Right atrium auricular region (tissue), 2 donors: ENCODE measurements at places on chromosomes 4 and X. TPM values are rescaled to one million over a fixed set of nuclear protein-coding genes. Genes with fewer than 3 reads are reported as not detected.

DNA sequence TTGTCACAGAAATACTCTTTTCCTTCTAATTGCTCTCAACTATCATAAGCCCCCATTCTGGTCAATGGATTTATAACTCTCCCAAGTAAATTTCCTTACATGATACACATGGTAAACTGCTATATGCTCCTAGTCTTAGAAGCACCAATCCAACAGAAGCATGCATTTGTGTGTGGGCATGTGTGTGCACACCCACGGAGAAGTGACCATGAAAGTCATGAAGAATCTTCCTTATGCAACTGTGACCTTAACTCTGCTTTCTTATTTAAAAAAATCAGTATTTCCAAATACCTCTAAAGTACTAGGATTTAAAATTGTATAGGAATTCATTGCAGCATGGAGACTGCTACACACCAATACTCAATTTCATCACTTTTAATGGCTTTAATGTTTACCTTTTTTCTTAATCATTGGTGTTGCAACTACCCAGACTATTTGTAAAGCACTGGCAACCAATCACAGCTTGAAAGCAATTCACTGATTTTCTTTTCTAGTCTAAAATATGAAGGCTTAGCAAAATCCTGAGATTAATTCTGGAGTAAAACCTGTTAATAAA lies 47.6 kb downstream of the MAML3 start:
- H3K27me3 ChIP-seq, result no peaks in the 10 kb centered on the region
- no peaks in the 10 kb centered on the region for H3K4me1 ChIP-seq
- no peak overlapping the region for H3K27ac ChIP-seq

DNA sequence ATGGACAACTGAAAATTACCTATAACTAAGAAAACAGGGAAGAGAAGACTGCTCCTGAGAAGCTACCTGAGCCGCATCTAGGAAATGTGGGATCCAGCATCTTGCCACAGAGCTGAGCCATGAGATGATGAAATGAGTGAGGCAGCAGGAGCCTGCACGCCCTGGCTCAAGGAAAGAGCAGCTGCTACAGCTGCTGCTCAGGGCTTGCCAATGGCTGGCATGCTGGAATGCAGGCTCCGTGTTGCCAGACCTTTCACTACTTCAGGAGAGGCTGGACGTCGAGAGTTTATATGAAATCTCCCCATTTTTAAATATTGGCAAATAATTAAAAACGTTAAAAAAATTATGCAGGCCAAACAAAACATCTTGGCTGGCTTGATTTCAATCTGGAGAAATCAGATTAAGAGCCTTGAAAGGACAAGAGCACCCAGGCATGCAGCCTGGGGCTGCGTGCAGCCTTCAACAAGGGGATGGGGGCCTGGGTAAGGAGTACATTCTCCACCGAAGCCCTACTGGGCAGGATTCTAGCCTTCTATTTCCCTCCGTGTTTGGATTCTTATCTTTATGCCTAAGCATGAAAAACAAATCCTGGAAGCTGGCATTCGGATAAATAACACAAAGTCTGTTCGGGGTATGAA lies 227.6 kb downstream of the NR3C2 start:
- H3K4me1 ChIP-seq, result peaks cover 25% of the 10 kb centered on the region
- peak overlapping the region; percentile 62 for H3K27ac ChIP-seq
- no peak for DNase-seq
- H3K4me3 ChIP-seq, result no peak overlapping the region
- no peaks in the 10 kb centered on the region for H3K36me3 ChIP-seq

AGTR2 gene
- not detected for total RNA-seq

DNA sequence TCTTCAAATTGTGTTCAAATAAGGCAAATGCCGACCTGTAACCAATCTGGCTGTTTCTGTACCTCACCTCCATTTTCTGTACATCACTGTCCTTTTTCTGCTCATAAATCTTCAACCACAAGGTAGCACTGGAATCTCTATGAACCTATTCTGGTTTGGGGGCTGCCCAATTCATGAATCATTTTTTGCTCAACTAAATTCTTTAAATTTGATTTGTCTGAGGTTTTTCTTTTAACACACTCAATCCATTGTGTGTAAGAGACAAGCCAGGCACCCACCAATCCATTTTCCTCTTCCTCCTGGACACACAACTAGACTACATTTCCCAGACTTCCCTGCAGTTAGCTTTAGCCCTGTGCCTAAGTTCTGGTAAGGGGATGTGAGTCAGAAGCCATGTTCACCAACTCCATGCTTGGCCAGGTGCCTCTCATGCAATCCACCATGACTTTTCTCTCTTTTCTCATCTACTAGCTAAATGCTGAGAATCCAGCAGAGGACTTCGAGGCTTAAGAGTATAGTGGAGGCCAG lies 193.2 kb upstream of the KLF3 start:
- no peak for DNase-seq
- no peaks in the 10 kb centered on the region for H3K4me1 ChIP-seq
- H3K27me3 ChIP-seq, result no peaks in the 10 kb centered on the region

SPATA18 gene
- 2.2 TPM for total RNA-seq

SHOX gene
- not detected for total RNA-seq

- no peak overlapping the region for H3K4me3 ChIP-seq
- H3K27me3 ChIP-seq, result no peaks in the 10 kb centered on the region
- H3K27ac ChIP-seq, result no peak overlapping the region
- no peaks in the 10 kb centered on the region for H3K4me1 ChIP-seq
- no peaks in the 10 kb centered on the region for H3K36me3 ChIP-seq
These were observed 370.7 kb downstream of the GPAT3 start for GRCh38 chr4:83906561-83906960.

DNA sequence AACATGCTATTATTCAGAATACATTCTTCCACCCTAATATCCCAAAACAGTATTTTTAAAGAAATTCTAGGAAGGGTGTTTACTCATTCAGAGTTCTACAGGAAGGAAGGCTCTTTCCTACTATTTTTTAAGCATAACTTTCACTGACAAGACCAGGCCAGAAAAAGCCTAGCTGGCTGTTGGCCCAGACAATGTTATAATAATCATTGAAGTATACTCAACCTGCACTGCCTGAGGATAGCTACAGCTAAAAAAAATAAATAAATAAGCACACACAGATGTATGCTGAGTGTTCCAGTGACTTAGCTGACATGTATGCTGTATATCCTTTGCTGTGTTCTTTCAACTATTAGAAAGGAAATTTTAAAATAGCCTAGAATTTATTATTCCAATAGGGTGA lies 145.8 kb upstream of the SPRY1 start:
- no peaks in the 10 kb centered on the region for H3K36me3 ChIP-seq
- H3K4me3 ChIP-seq, result no peak overlapping the region
- H3K27ac ChIP-seq, result peak overlapping the region; percentile 55
- peaks cover 18% of the 10 kb centered on the region for H3K4me1 ChIP-seq
- no peaks in the 10 kb centered on the region for H3K27me3 ChIP-seq

- no peaks in the 10 kb centered on the region for H3K36me3 ChIP-seq
- no peak for DNase-seq
- no peaks in the 10 kb centered on the region for H3K4me1 ChIP-seq
- H3K27ac ChIP-seq, result no peak overlapping the region
- H3K27me3 ChIP-seq, result no peaks in the 10 kb centered on the region
- H3K4me3 ChIP-seq, result no peak overlapping the region
These were observed 16.5 kb upstream of the PNPLA4 start for GRCh38 chrX:7943600-7944245.

DDIT4L gene
- 2.0 TPM for total RNA-seq

DNA sequence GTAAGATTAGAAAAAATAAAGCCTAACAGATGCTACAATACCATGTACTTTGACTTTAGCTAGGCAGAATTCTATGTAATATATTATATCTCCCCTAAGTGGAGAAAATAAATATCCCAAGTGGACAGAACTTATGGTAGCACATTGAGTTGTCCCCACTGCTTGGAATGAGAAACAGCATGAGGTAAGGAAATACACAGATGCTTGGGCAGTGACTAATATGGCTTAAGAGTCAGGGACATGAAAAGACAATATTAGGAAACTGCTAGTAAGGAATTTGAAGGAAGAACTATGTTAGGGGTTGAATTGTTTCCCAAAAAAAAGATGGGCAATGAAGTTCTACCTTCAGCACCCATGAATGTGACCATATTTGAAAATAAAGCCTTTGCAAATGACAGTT lies 2265.1 kb downstream of the PCDH7 start:
- H3K27me3 ChIP-seq, result no peaks in the 10 kb centered on the region
- no peak for DNase-seq
- H3K27ac ChIP-seq, result no peak overlapping the region
- H3K36me3 ChIP-seq, result no peaks in the 10 kb centered on the region
- H3K4me1 ChIP-seq, result no peaks in the 10 kb centered on the region

SLIT2 gene
- 6.7 TPM for total RNA-seq

DCAF4L1 gene
- total RNA-seq, result not detected

DNA sequence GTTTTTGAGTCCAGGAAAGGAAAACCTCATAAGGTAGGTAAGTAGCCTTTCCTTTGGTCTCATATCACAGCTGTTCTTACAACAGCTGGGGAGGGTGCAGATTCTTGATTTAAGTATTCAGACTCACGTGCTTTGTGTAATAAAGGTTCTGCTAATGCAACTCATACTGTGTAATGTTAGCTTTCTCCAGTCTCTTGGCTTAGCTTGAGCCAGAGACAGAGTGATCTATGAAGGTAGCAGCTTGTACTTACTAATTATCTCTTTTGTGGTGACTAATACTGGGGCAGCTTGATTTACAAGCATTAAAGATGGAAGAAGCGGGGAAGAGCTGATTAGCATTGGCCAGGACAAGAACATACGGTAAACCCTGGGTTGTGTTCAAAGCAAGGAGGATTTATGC lies 80.3 kb downstream of the LNX1 start:
- peaks cover 19% of the 10 kb centered on the region for H3K4me1 ChIP-seq
- H3K27me3 ChIP-seq, result no peaks in the 10 kb centered on the region
- H3K27ac ChIP-seq, result no peak overlapping the region
- H3K4me3 ChIP-seq, result no peak overlapping the region
- H3K36me3 ChIP-seq, result no peaks in the 10 kb centered on the region

DNA sequence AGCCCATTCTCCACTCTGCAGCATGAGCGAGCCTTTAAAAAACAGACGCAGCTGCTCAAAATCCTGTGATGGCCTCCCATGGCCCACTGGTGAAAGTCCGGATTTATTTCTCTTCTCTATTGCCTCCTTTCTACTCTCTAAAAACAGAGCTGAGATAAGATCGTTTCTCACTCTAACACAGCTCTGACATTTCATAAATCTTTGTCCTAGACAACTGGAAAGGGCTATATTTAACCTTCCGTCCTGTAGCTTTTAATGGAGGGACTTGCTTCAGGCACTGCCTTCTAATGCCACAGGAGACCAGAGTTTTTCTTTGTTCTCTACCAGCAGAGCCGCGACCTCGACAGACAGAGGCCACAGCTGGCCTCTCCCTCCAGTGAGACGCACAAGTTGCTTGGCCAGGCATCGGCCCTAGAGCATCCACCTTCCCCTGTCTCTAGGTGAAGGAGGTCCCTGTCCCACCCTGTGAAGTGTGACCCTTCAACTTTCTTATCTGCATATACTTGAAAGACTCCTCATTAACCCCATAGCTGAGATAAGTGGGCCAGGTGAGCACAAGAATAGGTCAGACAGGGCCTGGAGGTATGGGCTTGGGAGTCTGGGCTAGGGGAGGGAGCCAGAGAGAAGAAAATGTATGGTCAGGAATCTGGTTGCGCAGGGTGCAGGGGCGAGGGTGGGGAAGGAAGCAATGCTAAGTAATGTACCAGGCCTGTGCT lies 50.0 kb downstream of the RTL5 start:
- no peaks in the 10 kb centered on the region for H3K36me3 ChIP-seq
- no peaks in the 10 kb centered on the region for H3K4me1 ChIP-seq
- DNase-seq, result no peak
- H3K4me3 ChIP-seq, result no peak overlapping the region

CDS1 gene
- 0.98 TPM for total RNA-seq

DNA sequence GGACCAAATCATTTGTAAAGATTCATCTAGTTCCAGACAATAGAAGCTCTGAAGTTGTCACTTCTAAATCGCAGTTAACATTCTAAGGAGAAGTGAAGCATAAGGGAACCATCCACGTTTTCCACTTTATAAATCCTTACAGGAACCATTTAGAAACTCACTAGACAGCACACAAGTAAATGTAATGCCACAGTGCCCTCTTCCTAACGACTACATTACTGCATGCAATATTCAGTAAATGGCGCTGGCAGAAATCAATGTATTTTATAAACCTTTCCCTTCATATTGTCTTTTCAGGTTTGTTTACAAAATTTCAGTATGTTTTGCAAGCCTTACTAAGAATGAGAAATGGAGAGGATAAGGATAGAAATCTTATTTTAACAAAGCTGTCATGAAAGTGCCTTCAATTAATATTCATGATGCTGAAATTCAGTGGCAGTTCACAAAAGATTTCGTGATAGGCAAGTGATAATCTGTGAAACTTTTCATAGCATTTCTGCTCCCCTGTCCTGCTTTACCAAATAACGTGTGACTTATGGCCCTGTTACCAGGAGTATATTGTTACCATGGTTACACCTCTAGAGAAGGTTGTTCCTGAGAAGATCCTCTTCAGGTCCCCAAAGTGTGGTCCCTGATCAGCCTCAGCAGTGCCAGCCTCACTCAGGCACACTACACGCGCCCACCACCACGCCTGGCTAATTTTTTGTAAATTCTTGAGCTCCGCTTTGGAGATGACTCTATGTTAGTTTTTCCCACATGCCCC lies 54.2 kb downstream of the TMA16 start:
- no peak overlapping the region for H3K4me3 ChIP-seq
- H3K27ac ChIP-seq, result no peak overlapping the region
- no peak for DNase-seq
- no peaks in the 10 kb centered on the region for H3K27me3 ChIP-seq

TASL gene
- total RNA-seq, result not detected

GRCh38 chrX:17441965-17442364 lies 67.0 kb downstream of the NHS start:
- no peaks in the 10 kb centered on the region for H3K4me1 ChIP-seq
- no peak overlapping the region for H3K27ac ChIP-seq
- no peak for DNase-seq
- H3K36me3 ChIP-seq, result no peaks in the 10 kb centered on the region
- H3K4me3 ChIP-seq, result no peak overlapping the region
- H3K27me3 ChIP-seq, result no peaks in the 10 kb centered on the region

- DNase-seq, result no peak
- H3K36me3 ChIP-seq, result no peaks in the 10 kb centered on the region
- H3K4me1 ChIP-seq, result no peaks in the 10 kb centered on the region
- no peaks in the 10 kb centered on the region for H3K27me3 ChIP-seq
These were observed 231.3 kb downstream of the INPP4B start for GRCh38 chr4:142614621-142615323.

MAOA gene
- 174 TPM for total RNA-seq

DNA sequence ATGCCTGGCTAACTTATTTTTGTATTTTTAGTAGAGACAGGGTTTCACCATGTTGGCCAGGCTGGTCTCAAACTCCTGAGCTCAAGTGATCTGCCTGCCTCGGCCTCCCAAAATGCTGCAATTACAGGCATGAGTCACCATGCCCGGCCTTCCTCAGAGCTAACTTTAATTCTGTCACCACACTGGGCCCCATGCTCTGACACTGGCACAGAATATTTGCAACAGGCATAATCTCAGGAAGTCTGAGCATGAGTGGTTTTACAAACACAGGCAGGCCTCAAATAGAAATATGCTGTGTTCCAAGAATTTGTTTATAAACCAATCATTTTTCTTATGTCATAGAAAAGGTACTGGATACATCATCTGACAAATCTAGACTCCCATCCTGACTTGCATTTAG lies 32.7 kb upstream of the FAM9C start:
- no peaks in the 10 kb centered on the region for H3K27me3 ChIP-seq
